T follicular helper cell (primary cell): ENCODE measurements at places on chromosomes 5 and 9.

DNA sequence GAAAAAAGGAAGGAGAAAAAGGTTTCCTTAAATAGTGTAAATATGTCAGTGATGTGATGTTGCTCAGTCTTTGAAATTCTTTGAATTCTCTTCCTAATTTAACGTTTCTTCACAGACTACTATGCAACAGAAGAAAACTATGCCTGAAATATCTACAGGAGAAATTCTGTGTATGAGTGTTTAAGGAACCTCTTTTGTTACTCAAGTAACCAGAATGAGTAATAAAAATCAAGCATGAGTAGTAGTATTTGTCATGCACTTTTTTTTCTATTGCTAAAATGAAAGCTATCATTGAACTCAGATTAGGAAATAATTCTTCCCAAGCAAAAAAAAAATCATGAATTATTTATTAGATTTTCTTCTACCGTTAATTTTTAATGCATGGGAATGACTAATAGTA is 20.3 kb upstream of the THG1L start:
- no peak for DNase-seq

GRCh38 chr9:122463828-122464632 is 13.7 kb downstream of the OR1J1 start:
- DNase-seq = no peak

GRCh38 chr5:128380337-128380736 is 157.7 kb downstream of the FBN2 start:
- no peak for DNase-seq

DNA sequence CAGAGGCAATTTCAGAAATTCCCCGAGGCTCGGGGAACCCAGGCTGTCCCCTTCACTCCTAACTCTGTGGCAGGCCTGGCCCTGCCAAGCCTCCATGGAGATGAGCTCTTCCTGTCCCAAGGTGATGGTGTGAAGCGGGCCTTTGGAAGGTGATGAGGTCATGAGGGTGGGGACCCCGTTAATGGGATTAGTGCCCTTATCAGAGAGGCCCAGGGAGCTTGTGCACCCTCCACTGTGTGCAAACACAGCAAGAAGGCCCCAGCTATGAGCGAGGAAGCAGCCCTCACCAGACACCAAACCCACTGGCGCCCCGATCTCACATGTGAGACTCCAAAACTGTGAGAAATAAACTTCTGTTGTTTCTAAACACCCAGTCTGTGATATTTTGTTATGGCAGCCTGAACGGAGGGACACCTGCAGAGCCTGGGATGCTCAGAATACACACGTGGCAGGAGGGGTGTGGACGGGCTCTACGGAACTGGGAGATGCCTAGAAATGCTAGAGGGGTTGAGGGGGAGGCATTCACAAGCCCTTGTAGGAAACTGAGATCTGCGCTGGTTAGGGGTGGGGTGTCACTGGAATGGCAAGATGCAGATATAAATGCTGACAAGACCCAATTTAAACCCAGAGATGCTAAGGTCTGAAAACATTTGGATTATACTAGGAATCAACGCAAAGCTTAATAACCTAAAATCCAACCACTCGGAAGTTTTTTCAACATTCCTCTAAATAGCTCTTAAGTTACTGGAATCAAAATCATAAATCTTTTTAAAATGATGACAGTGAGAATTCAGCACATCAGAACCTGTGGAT is 46.9 kb downstream of the ADAMTS2 start:
- DNase-seq = no peak

GRCh38 chr5:179369530-179369884 is 24.2 kb upstream of the ADAMTS2 start:
- DNase-seq = no peak

GRCh38 chr5:109805472-109805871 is 115.7 kb downstream of the MAN2A1 start:
- no peak for DNase-seq

DNA sequence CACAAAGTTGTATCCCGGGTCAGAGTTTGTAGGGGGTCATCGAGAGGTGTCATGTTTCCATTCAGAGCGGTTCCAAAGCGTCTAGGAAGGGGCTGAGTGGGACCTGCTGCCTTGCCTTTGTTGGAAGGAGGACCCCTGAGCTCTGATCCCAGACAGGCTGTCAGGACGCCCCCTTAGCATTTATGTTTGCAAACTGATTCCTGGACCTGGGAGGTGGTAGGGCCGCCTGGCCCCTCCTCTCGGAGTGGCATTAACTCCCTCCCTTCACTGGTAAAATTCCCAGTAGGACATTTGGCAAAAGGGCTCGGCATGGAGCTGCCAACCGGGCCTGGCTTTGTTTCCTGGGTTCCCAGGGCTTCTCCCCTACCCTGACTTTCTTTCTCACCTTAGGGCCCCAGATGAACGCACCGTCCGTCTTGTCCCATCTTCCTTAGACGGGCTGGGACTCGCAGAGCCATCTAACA is 2.5 kb downstream of the JADE2 start:
- no peak for DNase-seq

DNA sequence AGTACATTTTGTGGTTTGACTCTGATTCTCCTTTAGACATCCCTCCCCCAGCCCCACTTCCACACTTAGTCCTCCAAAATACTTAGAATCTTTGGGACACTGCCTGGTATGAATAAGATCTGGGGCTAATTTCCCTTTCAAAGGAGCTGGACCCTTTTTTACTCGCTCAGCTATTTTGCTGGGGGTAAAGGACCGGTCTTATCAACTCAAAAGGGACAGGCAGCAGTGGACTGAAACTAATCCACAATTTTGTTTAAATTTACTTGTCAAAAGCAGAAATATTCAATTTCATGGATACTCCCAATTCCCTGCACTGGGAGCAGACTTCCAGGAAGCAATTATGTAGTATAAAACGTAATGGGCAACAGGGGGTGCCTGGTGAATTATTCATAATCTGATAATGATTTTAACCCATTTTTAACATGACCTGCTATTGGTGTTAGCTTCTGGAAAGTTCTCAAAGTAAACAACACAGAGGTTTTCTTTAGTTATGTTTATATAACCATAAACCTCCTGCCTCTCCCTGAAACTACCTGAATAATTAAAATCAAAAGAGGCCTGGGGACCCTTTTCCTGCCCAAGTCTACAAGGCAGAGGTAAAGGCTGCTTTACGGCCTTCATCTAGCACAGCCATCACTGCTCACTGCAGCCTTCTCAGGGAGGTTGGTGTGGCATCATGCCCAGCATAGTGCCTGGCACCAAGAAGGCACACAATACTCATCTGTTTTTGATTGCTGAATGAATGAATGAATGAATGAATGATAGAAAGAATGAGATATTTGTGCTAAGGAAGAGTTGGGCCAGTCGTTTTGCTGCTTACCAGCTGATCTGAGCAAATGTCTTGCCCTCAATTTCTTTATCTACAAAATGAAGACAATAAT is 44.2 kb upstream of the GNPDA1 start:
- DNase-seq = no peak

- no peak for DNase-seq
Observed at GRCh38 chr9:95107001-95107749, 210.3 kb downstream of the FANCC start.

GRCh38 chr5:61619289-61619688 is 287.2 kb downstream of the ZSWIM6 start:
- no peak for DNase-seq

DNA sequence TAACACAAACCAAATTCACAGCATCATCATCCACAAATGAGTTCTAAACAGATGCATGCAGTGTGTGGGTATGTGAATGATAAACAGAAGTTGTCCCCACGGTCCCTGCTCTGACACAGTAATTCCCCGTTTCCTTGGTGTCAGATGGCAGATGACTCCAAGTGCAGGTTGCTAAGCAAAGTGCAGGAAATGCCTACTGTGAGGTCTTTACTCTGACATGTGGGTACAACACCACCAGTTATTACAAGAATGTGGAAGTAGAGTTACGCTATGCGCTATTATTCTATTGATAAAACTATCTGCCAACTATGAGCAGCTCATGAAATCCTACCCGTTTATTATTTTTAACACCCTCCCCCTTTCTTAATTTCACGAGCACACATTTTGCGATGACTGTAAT is 448.9 kb downstream of the BNC2 start:
- DNase-seq = no peak
